ENCODE measurements at places on chromosomes 1 and 21.
A peak's percentile ranks its signal among the peaks of the same experiment; 100 is the strongest.

GRCh38 chr1:192913683-192914082 is 104.8 kb downstream of the RGS2 start:
- no peak for DNase-seq

GRCh38 chr1:223631473-223631872 is 34.0 kb downstream of the CAPN8 start:
- no peak for DNase-seq

DNA sequence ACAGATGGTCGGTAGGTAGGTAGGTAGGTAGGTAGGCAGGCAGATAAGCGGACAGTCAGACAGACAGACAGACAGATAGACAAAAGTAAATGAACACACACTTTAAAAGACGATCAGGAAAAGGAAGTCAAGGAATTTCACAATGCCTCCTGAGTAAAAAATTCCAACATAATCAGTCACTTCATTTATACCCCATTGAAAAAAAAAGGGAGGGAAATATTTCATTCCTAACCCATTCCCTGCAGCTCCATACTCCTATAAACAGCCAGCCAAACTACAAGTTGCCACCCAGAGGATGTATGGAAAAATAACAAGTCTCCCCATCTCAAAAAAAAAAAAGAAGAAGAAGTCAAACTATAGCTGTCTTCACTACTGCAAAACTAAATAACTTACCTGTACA is 43.4 kb downstream of the ZZZ3 start:
- DNase-seq, result no peak

DNA sequence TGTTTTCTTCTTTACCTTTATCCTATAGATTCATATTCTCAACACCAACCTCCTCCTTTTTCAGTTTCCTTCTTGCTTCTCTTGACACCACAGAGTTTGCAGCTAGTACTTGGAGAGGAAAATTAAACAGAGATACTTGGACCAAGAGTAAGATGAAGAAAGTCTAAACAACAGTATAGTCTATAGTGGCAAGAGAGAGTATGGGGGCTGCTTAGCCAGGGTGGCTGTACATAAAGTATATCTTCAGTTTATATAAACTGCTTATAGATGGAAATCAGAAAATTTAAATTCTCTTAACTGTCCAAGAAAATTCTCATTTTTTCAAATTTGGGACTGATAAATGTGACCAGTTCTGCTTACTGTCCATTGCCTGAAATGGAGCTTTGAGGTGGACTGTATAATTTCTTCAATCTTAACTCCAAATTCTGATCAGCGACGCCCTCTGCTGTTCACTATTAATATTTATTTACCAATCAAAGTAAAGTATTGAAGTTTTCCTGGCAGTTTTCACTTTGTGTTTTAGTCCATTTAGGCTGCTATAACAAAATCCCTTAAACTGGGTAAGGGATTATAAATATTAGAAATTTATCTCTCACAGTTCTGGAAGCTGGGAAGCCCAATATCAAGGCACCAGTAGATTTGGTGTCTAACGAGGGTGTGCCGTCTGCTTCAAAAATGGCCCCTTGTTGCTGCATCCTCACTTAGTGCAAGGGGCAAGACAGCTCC is 14.8 kb upstream of the METTL18 start:
- DNase-seq, result peak; percentile 19

GRCh38 chr1:9416918-9417500 is 122.3 kb upstream of the SLC25A33 start:
- DNase-seq, result no peak

DNA sequence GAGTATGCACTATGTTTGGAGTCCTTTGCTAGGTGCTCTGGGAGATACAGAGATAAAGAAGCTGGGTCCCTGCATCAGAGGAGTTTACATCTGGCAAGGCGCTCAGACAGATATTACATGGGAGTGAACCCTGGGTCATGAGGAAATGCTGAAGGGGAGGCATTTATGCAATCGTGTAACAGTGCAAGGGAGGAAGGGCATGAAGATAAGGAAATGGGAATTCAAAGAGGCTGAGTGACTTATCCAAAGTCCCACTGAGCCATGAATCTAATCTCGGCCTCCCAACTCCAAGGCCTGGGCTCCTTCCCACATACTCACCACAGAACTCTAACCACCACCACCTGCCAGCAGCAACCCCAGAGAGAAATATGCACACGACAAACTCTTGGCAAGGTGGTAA is 51.6 kb downstream of the FAM163A start:
- no peak for DNase-seq

- no peak for DNase-seq
Measured at GRCh38 chr21:36454093-36454531, 25.8 kb downstream of the CLDN14 start.

DNA sequence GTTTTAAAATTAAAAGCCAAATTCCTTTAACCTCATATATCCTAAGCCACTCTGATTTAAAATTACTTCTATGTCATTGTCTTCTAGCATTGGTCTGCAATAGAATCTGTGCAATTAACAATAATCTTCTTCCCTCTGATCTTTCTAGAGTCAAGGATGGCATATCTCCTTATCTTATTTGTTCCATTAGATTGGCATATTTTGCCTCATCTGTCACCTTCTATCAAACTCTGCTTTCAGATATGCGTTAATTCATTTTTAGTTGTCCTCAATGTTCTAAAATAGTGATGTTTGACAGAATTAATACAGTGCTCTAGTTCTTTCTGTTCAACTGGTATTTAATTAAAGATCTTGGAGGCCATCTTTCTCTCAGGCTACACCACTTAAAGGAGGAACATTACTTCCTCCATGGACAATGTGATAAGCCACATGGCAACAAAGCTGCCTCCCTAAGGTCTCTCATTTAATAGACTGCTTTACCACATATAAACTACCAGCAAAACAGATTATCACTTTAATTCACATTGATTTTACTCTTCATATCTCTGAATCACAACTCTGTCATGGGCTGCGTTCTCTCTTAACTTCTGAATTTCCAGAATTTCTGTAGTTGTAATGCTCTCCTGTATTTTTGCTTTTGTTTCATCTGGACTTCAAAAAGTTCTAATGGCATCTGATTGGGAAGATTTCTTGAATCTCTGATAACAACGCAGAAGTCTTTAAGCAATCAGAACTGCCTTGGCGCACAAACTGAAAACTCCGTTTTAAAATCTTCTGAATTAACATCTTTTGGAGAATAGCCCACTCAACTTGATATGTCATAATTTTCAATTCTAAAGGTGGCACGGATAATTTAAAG is 2.8 kb downstream of the NRIP1 start:
- no peak for DNase-seq

DNA sequence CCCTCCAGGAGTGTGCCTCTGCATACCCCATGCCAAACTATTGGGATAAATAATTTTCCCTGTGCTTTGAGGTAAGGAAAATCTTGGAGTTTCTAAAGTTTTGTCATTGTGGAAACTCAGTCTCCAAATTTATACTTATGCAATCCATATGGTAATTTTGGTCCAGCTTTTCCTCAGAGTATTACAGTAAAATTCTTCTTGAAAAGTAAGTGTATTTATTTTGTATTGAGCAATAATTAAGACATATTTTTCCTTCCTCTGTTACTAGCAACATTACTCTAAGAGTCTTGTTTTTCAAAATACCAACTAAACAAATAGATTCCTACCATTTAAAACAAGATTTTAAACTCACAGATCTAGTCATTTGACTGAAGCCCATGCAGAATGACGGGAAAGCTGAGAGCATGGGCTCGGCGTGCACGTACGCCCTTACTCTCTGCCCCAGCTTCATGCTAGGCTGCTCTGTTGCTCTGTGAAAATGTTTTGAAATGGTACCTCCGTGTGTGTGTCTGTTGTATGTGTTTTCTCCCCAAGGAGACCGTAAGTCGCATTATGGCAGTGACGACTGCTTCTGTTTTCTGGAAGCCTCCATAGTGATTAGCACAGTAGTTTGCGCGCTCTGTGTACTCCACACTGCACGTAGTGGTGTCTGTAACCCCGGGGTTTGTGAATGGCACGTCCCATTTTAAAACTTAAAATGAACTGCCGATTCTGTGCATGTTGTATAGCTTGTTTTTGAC is 165.3 kb downstream of the SDCCAG8 start:
- peak; percentile 20 for DNase-seq

GRCh38 chr1:186082235-186082937 is 292.7 kb downstream of the TPR start:
- DNase-seq, result no peak

DNA sequence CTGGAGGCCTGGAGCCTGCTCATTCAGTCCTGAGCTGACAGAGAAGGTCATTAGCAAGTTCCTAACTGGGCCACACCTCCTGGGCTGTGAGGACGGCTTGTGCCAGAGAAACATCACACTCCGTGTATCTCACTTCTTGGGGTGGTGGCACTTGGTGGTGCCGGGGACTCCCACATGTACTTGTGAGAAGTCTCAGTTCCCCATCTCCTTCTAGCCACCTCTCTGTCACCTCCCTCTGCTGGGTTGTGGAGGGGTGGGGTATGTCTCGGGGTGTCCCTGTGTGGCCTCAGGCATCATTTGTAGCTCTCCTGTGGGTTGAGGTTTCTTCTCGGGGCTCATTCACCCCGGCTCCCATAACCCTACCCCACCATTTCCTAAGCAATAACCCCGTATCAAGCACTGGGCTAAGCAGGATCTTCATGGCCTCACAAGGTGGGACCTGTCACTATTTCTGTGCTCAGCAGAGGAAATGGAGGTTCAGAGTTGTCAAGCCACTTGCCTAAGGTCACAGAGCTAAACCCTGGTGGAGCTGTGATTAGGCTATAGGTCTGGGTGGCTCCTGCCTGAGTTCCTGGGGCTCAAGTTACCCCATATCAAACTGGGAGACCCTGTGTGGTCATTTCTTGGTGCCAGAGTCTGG is 62.5 kb downstream of the UBIAD1 start:
- DNase-seq, result no peak

- DNase-seq, result no peak
Measured at GRCh38 chr1:25477448-25478034, 46.8 kb downstream of the MACO1 start.

GRCh38 chr1:108556499-108556898 is 3.4 kb upstream of the EEIG2 start:
- no peak for DNase-seq

GRCh38 chr1:48785869-48786268 is 9.2 kb upstream of the BEND5 start:
- DNase-seq, result no peak

- DNase-seq, result no peak
Measured at GRCh38 chr1:211939876-211940468, 95.4 kb downstream of the INTS7 start.

- DNase-seq, result no peak
Measured at GRCh38 chr1:99327357-99327756, 63.1 kb downstream of the PLPPR4 start.

- DNase-seq, result no peak
Measured at GRCh38 chr1:215192306-215192705, 109.8 kb downstream of the KCNK2 start.

- no peak for DNase-seq
Measured at GRCh38 chr1:228009116-228009827, 2.5 kb downstream of the WNT3A start.

- no peak for DNase-seq
Measured at GRCh38 chr1:92356956-92357355, 58.1 kb downstream of the RPAP2 start.

GRCh38 chr1:247212012-247212411 is 40.2 kb upstream of the ZNF124 start:
- no peak for DNase-seq

Measured in head of caudate nucleus (tissue), 42 donors.